ENCODE measurements at places on chromosomes 4 and X.
A peak's percentile ranks its signal among the peaks of the same experiment; 100 is the strongest.

GRCh38 chr4:70747874-70748273, 26.1 kb downstream of the RUFY3 start:
- no peak for DNase-seq

- no peak for DNase-seq
Observed at GRCh38 chr4:47538111-47538824, 53.2 kb downstream of the ATP10D start.

DNA sequence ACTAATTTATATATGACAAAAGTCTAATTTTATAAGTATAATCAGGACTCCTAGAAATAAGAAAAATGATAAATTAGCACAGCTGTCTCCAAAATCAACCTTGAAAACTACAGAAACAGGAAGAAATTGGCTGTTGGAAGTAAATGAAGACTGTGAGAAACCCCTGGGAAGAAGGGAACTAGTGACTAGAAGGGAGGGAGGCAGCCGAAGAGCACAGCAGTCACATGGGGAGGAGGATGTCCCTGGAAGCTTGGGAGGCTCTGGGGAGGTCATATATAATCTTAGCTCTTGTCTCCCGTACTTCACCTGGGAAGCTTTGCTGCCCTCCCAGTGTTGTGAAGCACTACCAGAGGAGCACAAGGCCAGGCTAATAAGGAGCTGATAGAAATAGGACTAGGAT, 8.9 kb upstream of the TMA16 start:
- DNase-seq, result no peak

GRCh38 chr4:164937576-164938270, 39.7 kb downstream of the TRIM61 start:
- DNase-seq, result no peak

- no peak for DNase-seq
Observed at GRCh38 chr4:44996276-44996845, 270.0 kb upstream of the GNPDA2 start.

GRCh38 chrX:41055740-41056139, 29.5 kb upstream of the USP9X start:
- no peak for DNase-seq

- DNase-seq, result no peak
Observed at GRCh38 chr4:55910140-55910539, 38.6 kb upstream of the CEP135 start.

GRCh38 chr4:2041239-2042130, 17.6 kb upstream of the NAT8L start:
- DNase-seq, result peak; percentile 84

DNA sequence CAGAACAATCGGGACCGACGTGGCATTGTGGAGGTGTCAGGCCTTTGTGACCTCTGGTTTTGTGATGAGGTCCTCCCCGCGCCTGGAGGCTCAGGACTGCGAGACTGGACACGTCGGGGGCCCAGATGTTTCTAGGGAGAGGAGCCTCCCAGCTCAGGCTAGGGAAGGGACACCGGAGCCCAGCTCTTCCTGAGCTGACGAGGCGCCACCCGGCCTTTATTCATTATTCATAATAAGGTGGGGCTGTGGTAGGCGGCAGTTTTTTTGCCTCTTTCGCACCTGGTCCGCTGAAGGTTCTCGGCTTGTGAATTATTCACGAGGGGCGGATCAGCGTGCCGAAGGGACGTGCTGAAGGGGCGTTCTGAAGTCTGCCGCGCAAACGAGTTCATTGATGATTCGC, 2.3 kb upstream of the UBA1 start:
- peak; percentile 14 for DNase-seq

Measured in stimulated activated effector memory CD8-positive, alpha-beta T cell treated with anti-CD3 and anti-CD28 coated beads, Interleukin-12 subunit alpha, Interleukin-12 subunit beta, amount 100 ng/mL, for 72 hours (primary cell).